Aorta (tissue), 5 donors: ENCODE measurements at places on chromosomes 5 and 9. TPM values are rescaled to one million over a fixed set of nuclear protein-coding genes. Genes with fewer than 3 reads are reported as not detected.

DNA sequence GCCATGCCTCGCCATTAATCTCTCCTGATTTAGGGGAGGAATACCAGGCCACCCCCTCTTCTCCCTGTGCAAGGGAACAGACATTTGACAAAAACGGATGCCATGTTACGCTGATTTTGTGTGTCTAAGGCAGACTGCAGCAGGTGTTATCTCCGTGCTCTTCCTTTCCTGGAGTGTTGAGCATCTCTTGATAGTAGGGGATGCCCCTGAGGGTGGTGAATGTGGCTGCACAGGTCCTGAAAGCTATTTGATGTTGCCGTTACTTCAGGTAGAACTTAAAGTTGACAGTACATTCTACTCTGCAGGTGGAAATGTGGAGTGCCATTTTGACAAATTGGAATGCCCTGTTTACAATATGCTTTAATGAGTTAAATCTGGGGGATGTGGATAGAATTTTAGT lies 21.5 kb downstream of the TENT4A start:
- no peak for DNase-seq

GRCh38 chr5:65050140-65050539 lies 281.4 kb downstream of the CWC27 start:
- DNase-seq: no peak

The PCA3 gene
- total RNA-seq: 0.32 TPM

DNA sequence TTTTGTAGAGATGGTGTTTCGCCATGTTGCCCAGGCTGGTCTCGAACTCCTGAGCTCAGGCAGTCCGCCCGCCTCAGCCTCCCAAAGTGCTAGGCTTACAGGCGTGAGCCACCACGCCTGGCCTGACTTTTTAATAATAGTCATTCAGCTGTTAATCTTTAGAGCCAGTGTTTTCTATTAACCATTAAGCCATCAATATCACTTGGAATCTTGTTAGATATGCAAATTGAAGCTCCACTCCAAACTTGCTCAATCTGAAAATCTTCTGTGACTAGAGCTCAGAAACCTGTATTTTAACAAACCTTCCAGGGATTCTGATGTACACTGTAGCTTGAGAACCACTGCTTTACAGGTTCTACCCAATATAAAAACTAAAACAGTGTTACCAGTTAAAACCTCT lies 113.5 kb downstream of the CDC42SE2 start:
- DNase-seq: no peak

DNA sequence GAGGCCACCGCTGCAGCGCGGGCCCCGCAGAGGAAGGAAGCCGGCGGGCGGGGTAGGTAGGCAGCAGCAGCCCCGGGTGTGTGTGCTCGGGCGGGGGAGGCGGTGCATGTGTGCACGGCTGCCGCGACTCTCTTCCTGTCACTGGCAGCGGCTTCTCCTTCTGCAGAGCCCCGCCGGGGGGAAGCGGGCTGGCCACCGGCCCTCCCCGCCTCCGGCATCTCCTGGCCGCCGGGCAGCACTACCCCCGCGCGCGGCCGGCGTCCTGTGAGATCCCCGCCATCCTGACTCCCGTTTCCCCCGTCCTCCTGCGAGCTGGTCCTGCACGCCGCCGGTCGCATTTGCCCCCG lies 315 bp downstream of the PIK3R1 start:
- DNase-seq: no peak

- peak; percentile 70 for DNase-seq
Measured at GRCh38 chr5:10524376-10525123, 39.3 kb upstream of the ANKRD33B start.

DNA sequence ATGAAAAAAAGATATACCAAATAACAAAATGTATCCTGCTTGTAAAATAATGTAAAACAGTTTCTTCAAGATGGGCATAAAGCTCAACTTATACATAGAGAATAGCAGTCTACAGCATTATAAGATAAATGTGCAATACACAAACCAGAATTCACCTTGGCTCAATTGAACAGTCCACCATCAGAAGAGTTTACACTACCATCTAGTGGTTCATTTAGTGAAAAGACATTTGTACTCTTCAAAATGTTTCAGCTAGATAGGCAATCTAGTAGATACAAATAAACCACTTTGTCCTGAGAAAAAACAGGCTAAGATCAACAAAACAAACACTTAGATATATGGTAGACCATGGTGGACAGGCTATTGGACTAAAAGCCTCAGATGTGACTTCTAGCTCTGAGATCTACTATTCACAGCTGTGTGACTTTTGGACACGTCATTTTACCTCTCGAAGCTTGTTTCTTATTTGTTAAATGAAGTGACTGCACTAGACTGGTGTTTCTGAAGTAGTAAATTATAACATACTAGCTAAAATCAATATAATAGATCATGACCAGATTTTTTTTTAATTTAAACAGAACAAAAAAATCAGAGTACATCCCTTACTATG lies 22.1 kb upstream of the TPD52L3 start:
- no peak for DNase-seq

DNA sequence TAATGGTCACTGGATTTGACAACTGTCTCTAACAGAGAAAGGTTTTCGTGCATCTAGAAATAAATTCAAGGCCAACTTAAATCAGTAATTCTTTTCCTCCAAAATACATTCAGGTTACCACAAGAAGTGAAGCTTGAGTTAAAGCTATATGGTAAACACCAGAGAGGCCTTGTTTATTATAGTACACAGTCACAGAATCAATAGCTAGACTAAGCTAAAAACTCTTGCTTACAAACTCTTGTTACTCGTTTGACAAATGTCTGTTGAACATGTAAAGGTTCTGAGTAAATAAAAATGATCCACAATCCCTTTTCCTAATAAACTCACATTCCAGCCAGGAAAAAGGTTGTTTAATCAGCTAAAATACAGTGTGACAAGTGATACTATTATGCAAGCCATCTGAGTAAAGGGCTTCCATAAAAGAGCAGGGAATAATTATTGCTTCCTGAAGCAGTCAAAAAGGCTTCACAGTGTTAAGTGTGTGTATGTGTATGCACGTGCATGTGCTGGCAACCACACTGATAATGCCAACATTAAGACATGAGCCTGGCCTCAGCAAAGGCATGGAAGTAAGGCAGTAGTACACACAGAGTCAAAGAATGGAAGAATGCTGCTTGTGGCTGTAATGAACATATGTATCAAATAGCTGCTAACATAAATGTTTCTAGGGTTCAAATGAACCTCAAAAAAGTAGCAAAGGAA lies 12.8 kb downstream of the PTAR1 start:
- DNase-seq: no peak

The NDOR1 gene
- 14.2 TPM for total RNA-seq

GRCh38 chr5:59542851-59543820 lies 350.4 kb downstream of the PDE4D start:
- DNase-seq: peak; percentile 58

The PAEP gene
- not detected for total RNA-seq

The TMEM174 gene
- total RNA-seq: not detected

DNA sequence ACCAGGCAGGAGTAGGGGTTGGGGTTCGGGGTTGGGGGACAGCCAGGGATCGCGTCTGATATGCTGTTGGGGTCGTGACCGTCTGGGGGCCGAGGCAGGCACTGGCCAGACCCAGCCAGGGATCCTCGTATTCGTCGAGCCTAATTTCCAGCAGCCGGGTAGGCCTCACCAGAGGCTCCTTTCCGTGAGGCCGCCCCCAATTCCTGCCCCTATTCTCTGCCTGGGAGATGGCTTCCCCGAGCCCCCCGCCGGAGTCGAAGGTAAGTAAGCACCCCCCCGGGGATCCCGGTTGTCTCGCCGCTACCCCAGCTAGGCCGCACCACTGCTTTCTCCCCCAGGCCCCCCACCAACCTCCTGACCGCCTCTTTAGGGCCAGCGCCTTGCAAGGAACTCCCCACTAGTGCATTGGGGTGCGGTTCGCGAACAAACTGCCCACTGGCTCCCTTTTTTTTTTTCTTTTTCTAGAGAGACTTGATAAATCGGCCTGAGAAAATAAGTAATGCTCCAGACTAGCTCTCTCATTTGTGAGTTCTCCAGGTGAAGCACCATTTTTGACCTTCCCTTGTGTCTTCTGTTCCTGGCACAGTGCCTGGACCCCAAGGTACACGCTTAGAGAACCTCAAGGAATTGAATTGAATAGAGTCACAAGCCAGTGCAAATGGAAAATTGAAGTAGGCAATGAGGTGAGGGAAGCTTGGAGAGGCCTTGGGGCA lies 435 bp downstream of the ZNF189 start:
- DNase-seq: no peak

The LVRN gene
- 11.0 TPM for total RNA-seq

DNA sequence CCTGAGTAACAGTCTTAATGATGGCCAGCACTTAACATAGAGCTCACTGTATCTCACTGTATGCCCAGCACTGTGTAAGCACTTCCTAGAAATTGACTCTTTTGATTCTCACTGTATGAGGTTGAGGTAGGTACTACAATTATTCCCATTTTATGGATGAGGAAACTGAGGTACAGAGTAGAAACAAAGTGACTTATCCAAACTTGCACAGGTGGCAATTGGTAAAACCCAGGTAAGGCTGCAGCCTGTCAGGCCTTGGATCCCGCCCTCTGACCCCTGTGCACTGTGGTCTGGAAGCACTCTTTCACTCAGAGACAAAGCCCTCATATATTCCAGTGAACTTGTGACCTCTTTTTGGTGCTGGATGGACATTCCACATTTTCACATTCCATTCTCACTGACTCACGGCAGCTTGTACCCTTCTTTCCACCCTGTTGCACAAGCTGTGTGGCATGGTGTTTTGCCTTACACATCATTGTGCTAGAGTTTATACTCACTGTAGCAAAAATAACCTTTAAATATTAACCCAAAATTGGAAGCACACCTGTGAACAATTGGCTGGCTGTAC lies 21.7 kb downstream of the ANKRD55 start:
- DNase-seq: no peak

The TYRP1 gene
- 1.0 TPM for total RNA-seq

GRCh38 chr5:143614831-143615230 lies 197.1 kb upstream of the HMHB1 start:
- DNase-seq: no peak

- no peak for DNase-seq
Measured at GRCh38 chr5:86837610-86838009, 219.9 kb downstream of the COX7C start.

DNA sequence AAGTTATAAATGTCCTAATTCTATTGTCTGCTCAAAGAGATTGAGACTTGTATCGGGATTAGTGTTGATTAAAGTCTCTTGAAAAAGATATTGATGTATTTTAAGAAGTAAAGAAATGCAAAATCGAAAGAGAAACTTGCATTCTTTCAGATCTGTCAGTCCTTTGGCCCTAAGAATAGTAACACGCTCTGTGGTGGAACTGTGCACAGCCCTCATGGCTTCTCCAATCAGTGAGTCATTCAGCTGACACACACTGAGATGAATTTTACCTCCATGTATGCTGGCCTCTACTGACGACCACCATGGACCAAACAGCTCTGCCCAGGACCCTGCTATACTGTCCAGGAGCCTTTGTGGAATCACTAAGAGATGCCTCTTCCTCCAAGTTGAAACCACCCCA lies 232.4 kb downstream of the ESM1 start:
- DNase-seq: peak; percentile 69

GRCh38 chr5:31783086-31783645 lies 144.2 kb downstream of the PDZD2 start:
- DNase-seq: no peak

DNA sequence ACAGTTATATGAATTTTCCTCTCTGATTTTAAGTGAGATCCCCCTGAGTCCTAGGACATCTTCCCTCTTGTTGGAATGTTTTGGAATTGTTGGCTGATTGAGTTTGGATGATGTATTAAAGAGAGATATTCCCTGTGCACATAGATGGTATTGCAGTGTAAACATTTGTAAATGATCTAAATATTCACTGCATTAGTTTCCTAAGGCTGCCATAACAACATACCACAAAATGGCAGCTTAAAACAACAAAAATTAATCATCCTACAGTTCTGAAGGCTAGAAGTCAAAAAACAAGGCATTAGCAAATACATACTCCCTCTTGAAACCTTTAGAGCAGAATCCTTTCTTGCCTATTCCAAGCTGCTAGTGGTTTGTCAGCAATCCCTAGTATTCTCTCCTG lies 38.0 kb upstream of the MROH2B start:
- DNase-seq: no peak

DNA sequence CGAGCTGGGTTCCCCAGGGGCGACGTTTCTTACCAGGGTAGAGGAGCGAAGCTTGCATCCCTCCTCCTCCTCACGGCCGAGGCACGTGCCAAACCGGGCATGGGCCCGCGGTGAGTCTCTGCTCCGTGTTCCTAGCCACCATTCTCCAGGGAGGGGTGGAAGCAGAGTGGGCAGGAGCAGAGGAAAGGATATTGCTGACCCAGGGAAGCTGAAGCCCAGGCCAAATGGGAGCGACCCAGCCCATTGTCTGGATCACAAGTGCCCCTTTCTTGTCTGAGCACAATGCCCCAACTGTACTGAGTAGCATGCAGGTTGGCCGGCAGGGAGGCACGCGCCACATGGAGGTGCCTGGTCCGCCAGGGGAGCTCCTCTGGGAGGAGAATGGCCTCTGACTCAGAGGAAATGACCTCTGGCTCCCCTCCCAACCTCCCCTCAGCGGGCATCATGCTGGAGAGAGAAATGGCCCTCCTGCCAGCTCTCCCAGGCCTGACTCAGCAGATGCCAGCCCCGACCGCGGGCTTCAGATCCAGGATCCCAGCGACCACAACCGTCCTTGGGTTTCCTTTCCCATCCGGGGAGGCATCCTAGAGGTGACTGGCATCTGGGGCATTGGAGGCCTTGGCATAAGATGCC lies 1.1 kb downstream of the PRR7 start:
- peak; percentile 88 for DNase-seq

GRCh38 chr9:124299515-124300090 lies 41.9 kb downstream of the NEK6 start:
- DNase-seq: no peak

- DNase-seq: no peak
Measured at GRCh38 chr5:107282061-107282460, 388.7 kb downstream of the EFNA5 start.

The INSL6 gene
- total RNA-seq: not detected

GRCh38 chr5:6143523-6143922 lies 234.8 kb downstream of the MED10 start:
- no peak for DNase-seq

GRCh38 chr9:112312139-112312538 lies 21.3 kb downstream of the PTBP3 start:
- no peak for DNase-seq

DNA sequence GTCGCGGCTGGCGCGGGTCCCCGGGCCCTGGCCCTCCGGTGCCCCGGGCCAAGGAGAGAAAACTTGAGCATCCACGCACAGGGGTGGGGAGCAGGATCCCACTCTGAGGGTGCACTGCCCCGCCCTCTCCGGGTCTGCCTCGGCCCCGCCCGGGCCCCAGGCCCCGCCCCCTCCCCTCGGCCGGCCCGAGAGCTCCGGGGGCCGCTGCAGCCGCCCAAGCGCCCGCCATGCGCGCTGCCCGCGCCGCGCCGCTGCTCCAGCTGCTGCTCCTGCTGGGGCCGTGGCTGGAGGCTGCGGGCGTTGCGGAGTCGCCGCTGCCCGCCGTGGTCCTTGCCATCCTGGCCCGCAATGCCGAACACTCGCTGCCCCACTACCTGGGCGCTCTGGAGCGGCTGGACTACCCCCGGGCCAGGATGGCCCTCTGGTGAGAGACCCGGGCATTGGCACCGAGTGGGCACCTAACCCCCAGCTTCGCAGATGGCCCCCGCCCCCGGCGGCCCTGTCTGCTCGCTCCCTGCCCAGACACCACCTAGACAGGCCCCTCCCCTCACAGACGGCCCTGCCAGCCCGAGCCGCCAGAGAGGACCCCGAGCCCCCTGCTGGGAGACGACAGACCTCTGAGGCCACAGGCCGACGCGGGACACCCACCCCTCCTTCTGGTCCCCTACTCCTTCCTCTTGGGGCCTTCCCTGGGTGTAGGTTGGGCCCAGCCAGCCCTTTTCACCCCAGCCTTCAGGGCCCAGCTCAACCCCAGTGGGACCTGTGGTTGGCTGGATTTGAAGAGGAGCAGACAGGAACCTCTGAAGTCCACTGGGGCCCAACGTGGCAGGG lies at the start of gene CERCAM:
Gene CERCAM, plus strand, starts transcription at position 207 of the 831 bp plus-strand sequence. Its CDS starts 21 bp downstream, at position 228.
- peak; percentile 91 for DNase-seq

The NFIL3 gene
- 54.8 TPM for total RNA-seq
